ENCODE measurements at places on chromosomes 1 and 21.
A peak's percentile ranks its signal among the peaks of the same experiment; 100 is the strongest.

DNA sequence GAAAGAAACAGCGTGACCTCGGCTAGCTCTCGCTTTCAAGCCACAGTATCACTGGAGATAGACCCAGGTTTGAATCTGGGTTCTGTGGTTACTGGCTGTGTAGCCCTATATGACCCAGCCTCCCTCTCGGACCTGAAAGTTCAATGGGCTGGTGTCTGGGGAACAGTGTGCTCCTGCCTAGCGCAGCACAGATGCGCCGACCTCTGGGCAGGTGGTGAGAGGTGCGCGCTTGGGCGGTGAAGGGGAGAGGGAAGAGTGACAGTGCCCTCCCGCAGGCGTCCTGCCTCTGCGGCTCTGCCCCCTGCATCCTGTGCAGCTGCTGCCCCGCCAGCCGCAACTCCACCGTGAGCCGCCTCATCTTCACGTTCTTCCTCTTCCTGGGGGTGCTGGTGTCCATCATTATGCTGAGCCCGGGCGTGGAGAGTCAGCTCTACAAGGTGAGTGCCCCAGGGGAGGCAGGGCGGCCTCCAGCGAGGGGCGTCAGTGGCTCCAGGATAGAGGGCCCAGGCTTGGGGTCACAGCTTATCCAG is 10.5 kb downstream of the SERINC2 start:
- DNase-seq = no peak

- DNase-seq = no peak
Observed at GRCh38 chr1:11078631-11079030, 18.8 kb upstream of the SRM start.

DNA sequence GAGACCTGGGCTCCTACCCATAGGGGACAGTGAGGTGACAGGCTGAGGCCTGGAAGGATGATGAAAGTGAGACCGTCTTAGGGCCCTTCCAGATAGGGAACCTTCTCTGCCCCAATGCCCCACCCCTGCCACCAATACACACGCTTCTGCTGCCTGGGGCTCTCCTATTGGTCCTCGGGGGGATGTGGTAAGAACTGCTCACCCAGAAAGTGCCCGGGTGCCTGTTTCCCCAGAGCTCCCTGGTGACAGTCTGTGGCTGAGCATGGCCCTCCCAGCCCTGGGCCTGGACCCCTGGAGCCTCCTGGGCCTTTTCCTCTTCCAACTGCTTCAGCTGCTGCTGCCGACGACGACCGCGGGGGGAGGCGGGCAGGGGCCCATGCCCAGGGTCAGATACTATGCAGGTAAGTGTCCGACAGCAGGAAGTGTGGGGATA is 948 bp downstream of the SEMA4A start:
- no peak for DNase-seq

DNA sequence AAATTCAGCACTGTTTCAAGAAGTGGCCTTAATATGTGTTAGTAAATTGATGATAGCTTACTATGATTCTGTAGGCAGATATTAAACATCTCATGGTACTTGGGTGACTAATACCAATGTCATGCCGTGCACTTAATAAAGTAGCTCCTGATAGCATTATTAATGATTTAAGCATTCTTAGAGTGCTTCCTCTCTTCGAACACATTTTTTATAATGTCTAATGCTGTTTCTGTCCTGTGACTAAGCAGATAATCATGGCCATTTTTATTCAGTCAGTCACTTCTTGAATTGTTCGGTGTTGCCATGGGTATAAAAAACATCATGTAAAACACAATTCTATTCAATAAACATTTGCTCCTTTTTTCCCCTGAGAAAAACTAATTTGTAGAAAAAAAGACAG is 804.6 kb upstream of the ADGRL4 start:
- no peak for DNase-seq

- no peak for DNase-seq
Observed at GRCh38 chr1:169451218-169451824, 24.0 kb upstream of the CCDC181 start.

DNA sequence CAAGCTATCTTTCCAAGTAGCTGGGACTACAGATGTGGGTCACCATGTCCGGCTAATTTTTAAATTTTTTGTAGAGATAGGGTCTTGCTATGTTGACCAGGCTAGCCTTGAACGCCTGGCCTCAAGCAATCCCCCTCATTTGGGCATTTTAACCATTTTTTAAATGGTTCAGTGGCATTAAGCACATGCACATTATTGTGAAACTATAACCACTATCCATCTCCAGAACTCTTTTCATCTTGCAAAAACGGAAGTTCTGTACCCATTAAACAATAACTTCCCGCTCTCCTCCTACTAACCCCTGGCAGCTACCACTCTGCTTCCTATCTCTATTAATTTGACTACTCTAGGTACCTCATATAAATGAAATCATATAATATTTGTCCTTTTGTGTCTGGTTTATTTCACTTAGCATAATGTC is 4.8 kb upstream of the IL6R start:
- DNase-seq = no peak

GRCh38 chr1:119358636-119359035 is 9.9 kb upstream of the HAO2 start:
- DNase-seq = no peak

GRCh38 chr1:1381294-1381693 is 6.3 kb upstream of the AURKAIP1 start:
- no peak for DNase-seq

DNA sequence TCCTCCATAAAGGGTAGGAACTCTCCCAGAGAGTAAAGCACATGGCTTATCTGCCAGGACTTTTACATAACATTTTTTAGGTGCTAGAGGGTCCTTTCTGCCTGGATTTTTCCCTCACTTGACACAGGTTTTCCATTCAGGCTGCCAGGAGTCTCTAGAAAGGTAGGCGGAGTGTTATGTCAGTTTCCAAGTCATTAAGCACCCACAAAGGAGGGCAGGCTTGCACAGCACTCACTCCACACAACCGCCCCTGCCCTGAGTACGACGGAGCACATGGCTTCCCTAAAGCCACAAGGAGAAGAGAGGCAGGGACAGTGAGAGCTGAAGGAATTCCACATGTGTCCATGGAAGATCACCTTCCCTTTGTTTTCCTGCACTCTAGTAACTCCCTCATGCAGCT is 55.7 kb downstream of the CAPZB start:
- no peak for DNase-seq

DNA sequence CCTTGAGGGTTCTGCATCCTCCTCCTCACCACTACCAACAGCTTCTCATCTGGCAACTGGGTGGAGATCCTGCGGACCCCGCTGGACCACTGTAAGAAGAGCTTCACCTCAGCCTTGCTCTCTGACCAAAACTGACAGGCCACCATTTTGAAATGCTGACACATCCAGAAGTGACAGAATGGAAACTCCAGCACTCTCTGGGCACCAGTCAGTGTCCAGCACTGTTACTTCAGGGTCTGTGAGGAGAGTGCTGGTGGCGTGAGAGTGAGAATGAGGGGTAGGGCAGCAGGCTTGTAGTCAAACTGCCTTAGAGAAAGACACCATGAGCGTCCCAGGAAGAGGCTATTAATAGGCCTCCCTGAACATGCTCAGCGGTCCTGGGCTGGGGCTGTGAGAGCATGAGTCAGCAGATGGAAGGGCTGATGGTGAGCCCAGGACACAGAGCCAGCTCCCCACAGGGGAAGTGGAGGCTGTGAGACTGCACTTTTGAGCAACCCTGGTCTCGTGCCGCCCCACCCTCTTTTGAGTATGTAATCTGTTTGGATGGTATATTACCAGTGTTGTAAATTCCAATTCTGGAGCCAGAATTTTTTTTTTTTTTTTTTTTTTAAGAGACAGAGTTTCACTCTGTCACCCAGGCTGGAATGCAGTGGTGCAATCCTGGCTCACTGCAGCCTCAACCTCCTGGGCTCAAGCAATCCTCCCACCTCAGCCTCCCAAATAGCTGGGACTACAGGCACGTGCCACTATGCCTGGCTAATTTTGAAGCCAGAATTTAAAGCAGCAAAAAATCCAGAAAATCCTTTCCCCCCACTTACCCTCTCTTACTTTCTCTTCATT is 34.4 kb upstream of the SLC30A1 start:
- no peak for DNase-seq

DNA sequence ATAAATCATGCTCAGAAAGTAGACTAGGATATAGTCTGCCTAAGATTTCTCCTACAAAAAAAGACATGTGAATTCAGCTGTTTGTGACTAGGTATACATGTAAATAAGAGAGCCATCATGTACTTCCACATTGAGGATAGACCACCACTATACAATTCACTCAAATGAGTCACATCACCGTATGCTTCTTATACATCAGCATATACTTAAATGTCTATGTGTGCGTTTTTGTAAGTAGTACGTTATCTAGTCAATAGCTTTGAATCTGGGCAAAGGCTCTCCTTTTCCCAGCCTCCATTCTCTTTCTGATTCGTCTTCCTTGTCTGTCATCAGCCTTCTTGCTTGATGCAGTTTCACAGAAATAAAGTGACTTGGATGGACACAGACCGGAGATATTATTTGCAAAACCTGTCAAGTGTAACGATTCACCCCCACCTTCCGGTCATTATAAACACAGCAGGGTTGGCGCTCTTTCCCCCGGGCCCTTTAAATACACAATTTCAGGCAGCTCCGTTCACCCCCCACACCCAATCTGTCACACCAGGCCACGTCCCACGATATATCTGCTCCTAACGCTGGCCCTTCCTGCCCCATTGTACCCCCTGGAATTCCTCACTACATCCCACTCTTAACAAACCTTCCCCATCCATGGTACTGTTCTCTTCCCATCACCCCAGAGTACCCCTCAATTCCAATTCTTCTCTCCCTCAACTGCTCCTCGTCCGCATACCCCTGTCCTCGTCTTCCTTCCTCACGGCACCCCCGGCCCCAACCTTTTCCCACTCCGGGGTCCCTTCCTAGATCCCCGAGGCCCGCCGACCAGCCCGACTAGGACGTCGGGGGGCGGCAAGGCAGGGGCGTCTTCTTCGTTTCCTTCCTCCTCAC is 636 bp downstream of the VAMP4 start:
- peak; percentile 26 for DNase-seq

DNA sequence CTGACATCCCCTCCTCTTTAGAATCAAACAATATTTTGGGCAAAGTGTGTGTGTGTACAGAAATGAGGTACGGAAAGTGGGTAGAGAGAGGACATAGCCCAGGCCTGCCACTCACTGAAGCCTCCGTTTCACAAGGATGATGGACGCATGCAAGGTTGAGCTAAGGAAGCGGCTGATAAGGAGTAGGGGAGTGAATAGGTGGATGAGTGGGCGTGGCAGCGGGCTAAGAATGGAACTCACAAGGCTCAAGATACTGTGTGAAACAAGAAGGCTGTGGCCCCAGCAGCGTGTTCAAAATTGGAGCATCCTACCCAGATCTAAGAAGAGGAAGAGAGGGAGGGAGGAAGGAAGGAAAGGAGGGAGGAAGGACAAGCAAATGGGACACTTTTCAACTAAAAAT is 37.5 kb downstream of the VWA5B1 start:
- no peak for DNase-seq

- DNase-seq = no peak
Observed at GRCh38 chr1:22494144-22494543, 42.5 kb downstream of the ZBTB40 start.

- no peak for DNase-seq
Observed at GRCh38 chr21:44462086-44462833, 7.0 kb downstream of the LRRC3 start.

Data from central memory CD4-positive, alpha-beta T cell (primary cell).